ENCODE measurements at places on chromosomes 2 and 18.

- DNase-seq: no peak
Observed at GRCh38 chr2:98242003-98242402, 104.3 kb upstream of the CNGA3 start.

GRCh38 chr2:164717000-164717803 is 95.9 kb upstream of the GRB14 start:
- DNase-seq: no peak

DNA sequence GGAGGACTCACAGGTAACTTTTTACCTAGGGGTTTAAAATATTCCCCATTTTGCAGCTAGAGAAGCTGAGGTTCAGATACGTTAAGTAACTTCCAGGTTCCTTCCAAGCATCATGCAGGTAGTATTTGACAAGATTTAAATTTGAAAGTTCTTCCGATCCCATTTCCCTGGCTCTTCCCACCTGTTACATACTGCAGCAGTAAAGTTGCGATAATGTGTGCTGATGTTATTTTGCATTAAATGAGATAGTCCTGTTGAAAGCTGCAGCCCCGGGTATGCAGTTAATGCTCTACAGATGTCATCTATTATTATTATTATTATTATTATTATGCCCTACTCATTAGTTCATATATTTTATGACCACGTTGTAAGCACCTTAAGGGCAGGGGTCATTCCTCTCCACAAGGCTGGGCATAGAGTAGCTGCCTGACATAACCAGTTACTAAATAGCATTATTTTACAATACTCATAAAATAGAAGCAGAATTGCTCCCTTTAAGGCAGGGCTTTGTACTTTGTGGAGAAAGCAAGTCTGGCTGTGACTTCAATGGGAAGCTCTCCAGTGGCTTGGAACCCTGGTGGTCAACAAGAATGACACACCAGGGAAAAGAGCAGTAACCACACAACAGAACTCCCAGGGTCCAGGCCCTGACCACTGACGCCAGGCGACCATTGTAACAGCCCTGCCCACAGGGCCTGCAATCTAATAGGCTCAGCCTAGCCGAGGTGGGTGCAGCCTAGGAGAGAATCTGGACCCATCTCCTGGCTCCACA is 112.0 kb upstream of the STPG4 start:
- DNase-seq: no peak

DNA sequence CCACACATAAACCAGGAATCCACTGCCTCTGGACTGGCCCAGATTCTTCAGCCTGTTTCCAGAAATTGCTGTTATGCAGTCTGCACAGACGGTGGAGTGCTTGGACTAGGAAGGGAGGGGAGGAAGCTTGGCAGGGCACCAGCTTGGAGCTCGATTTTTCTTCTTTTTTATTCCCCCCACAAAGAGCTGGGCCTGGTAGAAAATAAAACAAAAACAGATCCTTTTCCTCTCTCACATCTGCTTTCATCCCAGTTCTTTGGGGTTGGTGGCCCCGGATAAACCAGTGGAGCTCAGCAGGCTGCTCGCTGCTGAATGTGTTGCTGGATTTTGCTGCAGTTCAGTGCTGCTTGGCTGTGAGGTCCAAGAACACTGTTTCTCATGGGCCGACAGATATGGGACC is 16.0 kb downstream of the LRRTM1 start:
- DNase-seq: no peak

DNA sequence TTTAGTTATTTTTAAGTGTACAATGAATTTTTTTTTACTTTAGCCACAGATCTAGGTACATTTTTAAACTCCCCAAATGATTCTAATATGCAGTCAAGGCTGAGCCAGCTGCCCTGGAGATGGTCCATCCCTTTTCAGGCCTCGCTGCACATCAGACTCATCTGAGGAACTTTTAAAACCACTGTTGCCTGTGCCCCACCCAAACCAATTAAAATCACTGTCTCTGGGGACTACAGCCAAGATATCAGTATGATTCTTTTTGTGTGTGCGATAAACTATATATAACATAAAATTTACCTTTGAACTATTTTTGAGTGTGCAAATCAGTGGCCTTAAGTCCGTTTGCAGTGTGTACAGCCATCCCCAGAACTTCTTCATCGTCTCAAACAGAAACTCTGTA is 9.1 kb upstream of the MALT1 start:
- DNase-seq: no peak

- no peak for DNase-seq
Observed at GRCh38 chr2:162308747-162309503, 9.6 kb downstream of the IFIH1 start.

DNA sequence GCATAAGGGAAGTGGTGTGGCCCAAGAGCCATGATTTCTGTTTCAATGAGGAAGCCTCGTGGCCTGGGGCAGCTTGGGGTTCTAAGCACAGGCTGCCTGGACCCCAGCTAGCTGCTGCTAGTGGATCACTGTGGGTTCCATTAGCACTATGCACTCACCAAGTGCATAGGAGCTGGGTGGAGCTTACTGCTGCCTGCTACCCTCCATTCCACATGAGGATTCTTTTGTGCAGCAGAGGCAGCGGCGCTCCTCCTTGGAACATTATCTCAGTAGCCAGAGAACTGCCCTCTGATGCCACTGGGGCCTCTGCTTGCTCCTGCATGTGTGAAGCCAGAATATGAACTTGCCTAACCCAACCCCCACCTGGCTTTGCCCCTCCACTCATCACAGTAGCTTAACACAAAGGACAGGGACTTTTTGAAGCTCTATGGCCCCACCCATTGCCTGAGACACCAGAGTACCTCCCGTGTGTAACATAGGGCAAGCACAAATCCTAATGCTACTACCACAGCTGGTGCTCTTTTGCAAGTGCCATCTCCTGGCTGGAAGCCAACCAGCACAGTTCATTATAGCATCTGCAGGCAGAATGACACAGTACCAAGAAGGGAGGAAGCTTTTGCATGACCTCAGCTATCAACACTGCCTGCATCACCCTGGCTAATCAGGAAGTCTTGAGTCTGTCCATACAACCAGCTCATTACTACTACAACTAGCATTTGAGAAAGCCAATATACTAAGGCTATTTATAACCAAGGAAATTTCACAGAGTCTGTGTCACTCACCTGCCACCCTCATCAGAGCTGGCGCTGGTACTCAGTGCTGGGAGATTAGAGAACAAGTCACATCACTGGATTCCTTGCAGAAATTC is 297.0 kb upstream of the GULP1 start:
- no peak for DNase-seq
